Spleen (tissue), 13 donors: ENCODE measurements at places on chromosomes 5 and 9. TPM values are rescaled to one million over a fixed set of nuclear protein-coding genes. Genes with fewer than 3 reads are reported as not detected.
A peak's percentile ranks its signal among the peaks of the same experiment; 100 is the strongest.

SLC6A3 gene
- not detected for total RNA-seq

SPAG8 gene
- 3.1 TPM for total RNA-seq

PCDHA9 gene
- not detected for total RNA-seq

FOXD4L4 gene
- 1.2 TPM for total RNA-seq

GTF2H2 gene
- 28.7 TPM for total RNA-seq

ATOX1 gene
- total RNA-seq: 92.9 TPM

OGN gene
- 0.14 TPM for total RNA-seq

DNA sequence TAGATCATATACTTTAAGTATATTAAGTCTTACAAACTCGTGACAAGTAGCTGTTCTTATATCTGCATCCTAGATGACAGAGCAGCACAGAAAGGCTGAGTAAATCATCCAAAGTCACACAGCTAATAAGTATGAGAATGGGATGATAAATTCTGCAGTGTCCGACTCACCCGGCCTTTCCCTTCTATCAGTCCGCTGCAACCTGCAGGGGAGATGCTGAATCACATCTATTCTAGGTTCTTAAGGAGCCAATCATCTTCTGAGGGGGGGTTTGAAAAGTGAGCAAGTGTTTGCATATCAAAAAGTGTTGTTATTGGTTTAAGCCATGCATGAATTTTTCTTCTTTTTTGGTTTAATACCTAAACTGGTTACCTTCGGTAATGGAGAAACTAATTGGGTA, 38.9 kb downstream of the ADAMTS16 start:
- no peak for DNase-seq

- no peak for DNase-seq
Measured at GRCh38 chr9:74431467-74431866, 65.7 kb upstream of the RORB start.

GRCh38 chr5:42495914-42496313, 72.7 kb downstream of the GHR start:
- DNase-seq: no peak

GRCh38 chr5:97854871-97855762, 672.1 kb upstream of the RIOK2 start:
- peak; percentile 59 for DNase-seq

DNA sequence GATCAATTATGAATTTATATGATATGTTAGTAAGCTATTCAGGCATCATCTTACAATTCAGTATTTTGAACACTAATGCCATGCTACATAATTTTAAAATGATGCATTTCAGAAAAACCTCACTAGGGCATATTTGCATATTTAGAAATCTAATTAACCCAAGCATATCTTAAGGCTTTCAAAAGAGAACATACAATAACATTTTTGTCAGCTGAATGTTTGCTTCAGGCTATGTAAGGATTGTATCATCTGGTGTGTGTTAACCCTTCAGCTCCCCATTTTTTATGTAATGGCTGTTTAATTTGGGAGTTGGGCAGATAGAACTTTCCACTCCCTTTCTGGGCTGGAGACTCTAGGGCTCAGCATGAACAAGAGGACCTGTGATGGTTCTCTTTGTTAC, 299.1 kb upstream of the EFNA5 start:
- no peak for DNase-seq

DNA sequence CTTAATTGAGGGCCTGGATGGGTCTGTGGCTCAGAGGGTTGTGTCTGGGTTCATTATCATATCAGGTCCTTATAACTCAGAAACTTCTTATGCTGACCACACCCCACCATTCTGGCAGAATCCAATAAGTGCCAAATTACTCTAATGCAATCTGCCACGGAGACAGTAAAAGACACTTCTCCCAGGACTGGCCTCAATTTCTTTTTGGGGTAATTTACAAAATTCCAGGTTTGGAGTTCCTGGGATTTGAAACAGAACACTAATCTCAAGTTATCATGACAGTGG, 187.8 kb downstream of the GNAQ start:
- no peak for DNase-seq

- peak; percentile 24 for DNase-seq
Measured at GRCh38 chr5:179274321-179275315, 70.6 kb downstream of the ADAMTS2 start.

DNA sequence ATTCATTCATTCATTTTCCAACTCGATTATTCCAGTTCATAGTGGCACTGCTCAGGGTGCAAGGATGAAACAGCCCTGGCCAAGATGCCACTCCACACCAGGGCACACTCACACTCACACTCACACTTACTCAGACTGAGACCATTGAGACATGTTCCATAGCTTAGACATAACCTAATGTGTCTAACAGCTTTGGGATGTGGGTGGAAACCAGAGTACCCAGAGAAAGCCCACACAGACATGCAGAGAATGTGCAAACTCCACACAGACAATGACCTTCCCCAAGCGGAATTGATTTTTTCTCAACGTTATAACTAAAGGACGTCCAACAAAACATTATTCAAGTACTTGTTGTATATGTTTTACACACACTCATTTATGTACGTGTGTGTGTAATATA, 1363.5 kb downstream of the EFNA5 start:
- no peak for DNase-seq

GRCh38 chr9:27005491-27005890, at the start of gene LRRC19:
Gene LRRC19, minus strand, starts transcription at chr9:27005672. Its CDS starts 5,978 bp downstream, at chr9:26999694.
- DNase-seq: no peak

DNA sequence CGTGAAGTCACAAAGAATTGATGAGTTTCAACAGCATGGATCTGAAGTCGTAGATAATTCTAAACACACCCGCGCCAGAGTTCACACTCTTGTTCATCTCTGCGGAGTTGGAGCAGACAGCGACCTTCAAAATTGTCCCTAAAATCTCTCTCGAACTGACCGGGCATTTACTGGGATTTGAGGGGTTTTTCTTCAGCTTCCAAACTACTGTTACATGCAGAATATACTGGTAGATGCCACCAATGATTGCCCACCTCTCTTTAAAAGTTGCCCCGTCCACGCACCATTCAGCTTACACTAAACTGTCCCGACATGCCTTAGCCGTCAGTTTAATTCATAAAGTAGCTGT, 5.2 kb upstream of the ISL1 start:
- DNase-seq: no peak

GRCh38 chr5:171646102-171647042, 139.2 kb upstream of the SMIM23 start:
- DNase-seq: no peak

DNA sequence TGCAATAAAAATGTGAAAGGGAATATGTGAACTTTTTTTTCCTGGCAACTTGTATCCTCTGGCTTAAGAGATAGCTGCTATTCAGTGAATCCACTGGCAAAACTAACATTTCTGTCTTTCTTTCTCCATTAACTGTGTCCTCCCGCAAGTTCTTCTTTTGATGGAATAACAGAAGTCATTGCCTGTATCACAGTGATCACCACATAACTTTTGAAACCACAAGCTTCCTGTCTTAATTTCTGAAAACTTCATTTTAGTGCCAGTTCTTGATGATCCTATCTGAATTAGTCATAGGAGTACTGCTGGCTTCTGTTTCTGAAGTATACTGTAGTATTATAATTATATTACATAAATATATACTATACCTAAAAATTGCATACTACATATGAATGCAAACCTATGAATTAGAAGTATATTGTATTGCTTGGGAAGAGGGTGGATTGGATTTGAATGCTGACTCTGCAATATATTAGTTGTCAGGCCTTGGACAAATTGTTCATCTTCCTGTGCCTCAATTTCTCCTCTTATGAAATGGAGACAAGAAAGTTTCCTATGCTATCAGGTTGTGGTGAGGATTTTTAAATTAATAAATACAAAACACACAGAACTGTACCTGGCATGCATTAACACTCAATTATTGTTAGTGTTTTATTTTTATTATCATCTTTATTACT, 441.6 kb downstream of the CETN3 start:
- no peak for DNase-seq

- DNase-seq: peak; percentile 86
Measured at GRCh38 chr5:175796536-175797499, 74.6 kb upstream of the CPLX2 start.

- DNase-seq: no peak
Measured at GRCh38 chr9:92720807-92721535, 43.7 kb downstream of the BICD2 start.

DNA sequence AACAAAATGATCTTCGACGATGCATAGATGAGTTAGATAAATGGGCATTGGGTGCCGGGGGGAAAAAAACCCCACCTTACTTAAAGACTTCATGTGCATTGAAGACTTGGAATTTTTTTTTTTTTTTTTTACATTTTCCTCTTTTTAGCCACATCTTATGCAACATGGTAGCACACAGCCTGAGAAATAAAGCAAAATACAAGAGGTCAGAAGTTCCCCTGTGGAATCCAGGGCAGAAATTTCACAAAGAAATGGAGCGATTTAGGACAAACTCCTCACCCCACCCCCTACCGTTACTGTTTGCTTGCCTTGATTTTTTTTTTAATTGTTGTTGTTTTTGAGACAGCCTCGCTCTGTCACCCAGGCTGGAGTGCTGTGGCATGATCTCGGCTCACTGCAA, 153.2 kb downstream of the GOLPH3 start:
- peak; percentile 3 for DNase-seq

DNA sequence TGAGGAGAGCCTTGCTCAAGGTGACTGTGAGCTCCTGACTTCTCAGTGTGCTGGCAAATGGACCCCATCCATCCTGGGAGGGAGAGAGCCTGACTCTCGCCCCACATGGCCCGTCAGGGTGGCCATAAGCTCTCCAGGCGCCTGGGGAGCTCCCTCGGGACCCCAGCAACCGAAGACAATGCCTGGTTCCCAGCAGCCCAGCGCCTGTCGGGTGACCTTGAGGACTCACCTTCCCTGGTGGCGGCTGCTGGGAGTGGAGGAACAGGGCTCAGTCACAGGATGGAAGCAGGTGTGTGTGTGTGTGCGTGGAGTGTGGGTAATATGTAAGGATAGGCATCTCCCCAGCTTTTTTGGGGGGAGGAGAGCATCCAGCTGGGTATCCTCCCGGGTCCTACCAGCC, 190.3 kb downstream of the MELK start:
- no peak for DNase-seq

- no peak for DNase-seq
Measured at GRCh38 chr9:113790093-113790492, 86.0 kb upstream of the ZNF618 start.

GRCh38 chr9:117545846-117546245, 131.0 kb upstream of the ASTN2 start:
- DNase-seq: no peak

- DNase-seq: no peak
Measured at GRCh38 chr5:135296900-135297816, 101.9 kb downstream of the MACROH2A1 start.

- DNase-seq: no peak
Measured at GRCh38 chr9:126652140-126652582, 38.4 kb downstream of the LMX1B start.

DNA sequence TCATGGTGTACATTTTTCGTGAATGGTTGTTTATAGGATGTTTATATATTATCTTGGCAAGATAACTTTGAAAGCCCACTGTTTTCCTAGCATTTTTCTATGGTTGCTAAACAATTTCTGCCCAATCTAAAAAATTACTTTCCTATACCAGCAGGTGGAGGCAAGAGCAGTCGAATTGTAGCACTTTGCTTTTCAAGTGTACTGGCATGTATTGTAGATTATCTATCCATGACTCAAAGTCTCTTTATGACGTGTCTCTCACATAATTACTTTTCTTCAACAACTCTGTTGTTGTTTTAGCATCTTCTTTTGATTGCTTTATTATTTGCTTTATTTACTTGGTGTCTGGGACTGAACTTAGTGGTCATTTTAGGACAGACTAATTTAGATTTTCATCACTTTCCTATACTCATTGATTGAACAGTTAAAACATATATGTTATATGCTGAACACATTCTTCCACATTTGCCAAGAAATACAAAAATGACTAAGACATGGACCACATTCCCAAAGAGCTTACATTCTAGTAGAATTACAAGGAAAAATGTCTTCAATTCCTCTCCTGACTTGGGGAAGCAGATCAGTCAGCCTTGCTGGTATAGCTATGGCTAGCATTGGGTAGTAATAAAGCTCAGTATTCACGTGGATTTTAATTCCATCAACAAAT, 20.7 kb downstream of the NLN start:
- no peak for DNase-seq

GRCh38 chr5:115180165-115180709, 10.5 kb upstream of the TRIM36 start:
- peak; percentile 81 for DNase-seq

DNA sequence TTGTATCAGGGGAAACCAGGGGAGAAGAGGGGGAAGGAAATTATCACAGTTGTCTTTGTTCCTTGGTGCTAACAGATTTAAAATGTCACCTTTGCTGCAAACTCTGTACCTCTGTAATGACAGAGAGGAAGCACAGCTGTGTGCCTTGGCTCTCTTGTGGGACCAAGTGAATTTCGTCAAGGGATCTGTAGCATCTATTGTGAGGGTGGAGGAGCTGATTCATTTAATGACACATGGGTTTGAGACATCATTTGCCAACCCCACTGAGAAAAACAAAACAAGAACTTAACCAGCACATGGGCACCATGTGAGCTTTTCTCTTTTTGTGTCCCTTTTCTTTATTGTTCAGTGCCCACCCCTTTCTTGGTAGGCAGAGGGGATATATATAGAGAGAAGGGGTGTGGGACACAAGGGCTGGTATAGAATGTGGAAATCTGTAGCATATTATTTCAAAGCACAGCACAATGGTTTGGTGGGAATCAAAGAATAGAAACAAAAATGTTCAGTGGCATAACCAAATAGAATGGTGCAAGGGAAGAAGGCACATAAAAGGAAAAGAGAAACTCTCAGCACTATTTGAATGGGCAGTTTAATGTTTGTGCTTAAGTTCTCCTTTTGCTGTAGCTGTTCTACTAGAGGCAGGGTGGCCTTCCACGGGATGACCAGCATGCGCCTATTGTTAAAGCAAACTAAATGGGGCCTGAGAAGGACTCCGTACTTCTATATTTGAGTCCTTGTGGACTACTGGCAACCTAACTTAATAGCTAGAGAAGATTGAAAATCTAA, 63.3 kb downstream of the LIX1 start:
- no peak for DNase-seq

DNA sequence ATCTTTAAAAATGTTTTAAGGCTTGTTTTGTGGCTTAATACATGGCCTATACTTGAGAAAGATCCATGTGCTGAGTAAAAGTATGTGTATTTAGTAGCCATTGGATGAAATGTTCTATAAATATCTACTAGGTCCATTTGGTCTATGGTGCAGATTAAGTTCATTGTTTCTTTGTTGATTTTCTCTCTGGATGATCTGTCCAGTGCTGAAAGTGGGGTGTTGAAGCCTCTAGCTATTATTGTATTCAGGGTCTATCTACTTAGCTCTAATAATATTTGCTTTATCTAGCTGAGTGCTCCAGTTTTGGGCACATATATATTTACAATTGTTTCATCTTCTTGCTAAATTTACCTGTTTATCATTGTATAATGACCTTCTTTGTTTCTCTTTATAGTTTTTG, 272.2 kb upstream of the NR4A3 start:
- DNase-seq: no peak

GRCh38 chr9:14344941-14345353, 31.0 kb upstream of the NFIB start:
- DNase-seq: no peak

DNA sequence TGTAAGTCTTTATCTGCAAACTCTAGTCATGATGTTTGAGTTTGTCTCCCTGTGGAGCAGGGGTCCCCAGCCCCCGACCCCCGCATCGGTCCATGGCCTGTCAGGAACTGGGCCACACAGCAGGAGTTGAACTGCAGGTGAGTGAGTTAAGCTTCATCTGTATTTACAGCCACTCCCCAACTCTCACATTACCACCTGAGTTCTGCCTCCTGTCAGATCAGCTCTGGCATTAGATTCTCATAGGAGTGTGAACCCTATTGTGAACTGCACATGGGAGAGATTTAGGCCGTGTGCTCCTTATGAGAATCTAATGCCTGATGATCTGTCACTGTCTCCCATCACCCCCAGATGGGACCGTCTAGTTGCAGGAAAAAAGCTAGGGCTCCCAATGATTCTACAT, 7.0 kb downstream of the C9orf85 start:
- no peak for DNase-seq
